Foreskin keratinocyte (primary cell): ENCODE measurements at places on chromosomes 4 and X. TPM values are rescaled to one million over a fixed set of nuclear protein-coding genes. Genes with fewer than 3 reads are reported as not detected.
A peak's percentile ranks its signal among the peaks of the same experiment; 100 is the strongest.

The PARM1 gene
- 0.07 and 0.10 TPM in 2 replicates for total RNA-seq

The NIPAL1 gene
- 16.2 and 17.0 TPM in 2 replicates for total RNA-seq

The IGFBP7 gene
- 201 and 228 TPM in 2 replicates for total RNA-seq

The HSD17B13 gene
- 0.04 TPM in 1 of 2 replicates, not detected in the other for total RNA-seq

The GPR82 gene
- not detected in 2 replicates for total RNA-seq

The CCDC120 gene
- 5.9 and 8.0 TPM in 2 replicates for total RNA-seq

The XKRX gene
- 0.07 and 0.14 TPM in 2 replicates for total RNA-seq

The TASL gene
- total RNA-seq: not detected in 2 replicates

The CPZ gene
- not detected in 2 replicates for total RNA-seq

The ANKRD50 gene
- total RNA-seq: 15.8 and 17.3 TPM in 2 replicates

The BCOR gene
- 20.4 and 22.5 TPM in 2 replicates for total RNA-seq

- no peak for DNase-seq
Observed at GRCh38 chr4:152050106-152050505, 289.3 kb upstream of the GATB start.

DNA sequence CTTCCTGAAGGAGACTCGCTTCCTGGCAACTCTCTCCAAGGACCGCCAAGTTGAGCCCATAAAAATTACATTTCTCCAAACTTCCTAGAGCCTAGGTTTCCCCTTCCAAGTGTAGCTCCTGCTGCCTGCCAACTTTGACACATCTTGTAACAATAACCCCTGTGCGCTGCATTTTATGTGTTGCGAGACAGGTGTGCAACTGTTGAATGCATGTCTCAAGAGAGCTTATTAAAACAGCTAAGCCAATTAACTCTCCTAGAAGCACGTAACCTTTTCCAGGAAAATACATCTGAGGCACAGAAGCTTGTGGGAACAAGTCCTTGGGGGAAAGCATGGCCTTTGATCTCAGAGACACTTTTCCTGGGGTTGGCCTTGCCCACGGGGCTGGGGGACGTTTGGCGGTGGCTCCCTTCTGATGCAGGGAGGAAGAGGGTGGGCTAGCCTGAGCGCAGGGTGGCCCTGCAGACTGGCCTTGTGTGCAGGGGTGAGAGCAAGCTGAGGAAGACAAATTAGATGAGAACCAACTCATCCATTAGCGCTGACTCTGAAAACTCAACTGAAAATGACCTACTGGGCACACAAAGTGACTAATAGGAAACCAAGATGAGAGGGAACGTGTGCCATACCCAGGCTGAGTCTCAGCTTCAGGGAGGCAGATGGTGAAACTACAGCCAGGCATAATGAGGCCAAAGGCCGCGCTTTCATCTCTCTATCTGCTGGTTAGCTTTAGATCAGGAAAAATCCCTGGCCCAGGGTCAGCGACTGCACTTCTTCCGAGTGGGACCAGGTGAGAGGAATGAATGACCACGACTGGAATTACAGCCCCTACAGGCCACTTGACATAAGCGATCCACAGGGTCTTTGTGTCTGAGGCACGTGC lies 75.3 kb downstream of the ENPP6 start:
- DNase-seq: no peak

GRCh38 chr4:128658214-128658631 lies 151.3 kb upstream of the JADE1 start:
- DNase-seq: no peak

GRCh38 chr4:74189331-74190043 lies 31.6 kb downstream of the MTHFD2L start:
- peak; percentile 27 for DNase-seq

DNA sequence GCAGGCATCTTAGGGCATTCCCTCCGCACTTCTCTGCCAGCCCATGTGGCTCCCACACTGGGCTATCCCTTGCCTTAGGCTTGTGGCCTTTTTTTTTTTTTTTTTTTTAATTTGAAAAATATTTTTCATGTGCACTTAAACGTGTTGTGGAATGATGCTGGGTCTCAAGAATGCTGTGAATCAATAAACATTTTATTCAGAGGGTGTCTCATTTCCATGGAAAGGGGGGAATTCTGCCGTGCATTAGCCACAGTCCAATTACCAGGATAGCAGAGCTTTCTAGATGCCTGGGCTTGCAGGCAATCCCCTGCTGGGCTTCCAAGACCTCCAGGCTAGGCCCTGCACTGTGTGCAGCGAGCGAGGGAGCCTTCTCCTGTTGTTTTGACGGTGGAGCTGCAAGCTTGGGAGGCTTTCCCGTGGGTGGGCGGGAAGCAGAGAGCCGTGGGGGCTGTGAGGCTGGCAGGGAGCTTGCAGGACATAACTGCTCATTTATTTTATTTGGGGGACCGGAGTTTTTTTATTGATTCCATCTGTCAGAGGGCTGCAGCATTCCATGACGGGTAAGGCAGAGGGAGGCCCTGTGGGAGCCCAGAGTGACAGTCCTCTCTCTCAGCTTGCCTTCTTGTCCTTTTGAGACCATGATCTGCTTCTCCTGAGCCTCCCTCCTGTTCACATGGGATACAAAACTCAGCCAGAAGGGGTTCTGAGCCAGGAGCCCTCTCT lies 2.6 kb upstream of the CPZ start:
- no peak for DNase-seq

DNA sequence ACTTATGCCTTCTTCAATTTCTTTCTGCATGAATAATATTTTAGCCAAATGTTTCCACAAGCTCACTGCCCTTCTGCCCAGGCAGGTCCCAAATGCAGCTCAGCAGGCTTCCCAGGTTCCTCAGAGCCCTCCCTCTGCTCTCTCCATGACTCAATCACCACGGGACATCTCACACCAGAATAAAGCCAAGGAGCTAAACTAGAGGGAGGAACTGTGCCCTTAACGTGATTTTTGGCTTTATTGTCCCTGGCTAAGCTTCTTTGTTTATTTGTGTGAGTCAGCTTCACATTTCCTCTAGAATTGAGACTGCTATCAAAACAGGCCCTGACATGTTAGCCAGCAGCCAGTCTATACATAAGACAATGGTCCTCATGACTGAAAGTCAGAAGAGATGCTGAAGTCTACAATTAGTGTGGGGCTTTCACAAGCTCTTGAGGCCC lies 186.4 kb upstream of the GALNT7 start:
- peak; percentile 98 for DNase-seq

- DNase-seq: no peak
Observed at GRCh38 chrX:70231666-70232065, 2.8 kb upstream of the AWAT1 start.

DNA sequence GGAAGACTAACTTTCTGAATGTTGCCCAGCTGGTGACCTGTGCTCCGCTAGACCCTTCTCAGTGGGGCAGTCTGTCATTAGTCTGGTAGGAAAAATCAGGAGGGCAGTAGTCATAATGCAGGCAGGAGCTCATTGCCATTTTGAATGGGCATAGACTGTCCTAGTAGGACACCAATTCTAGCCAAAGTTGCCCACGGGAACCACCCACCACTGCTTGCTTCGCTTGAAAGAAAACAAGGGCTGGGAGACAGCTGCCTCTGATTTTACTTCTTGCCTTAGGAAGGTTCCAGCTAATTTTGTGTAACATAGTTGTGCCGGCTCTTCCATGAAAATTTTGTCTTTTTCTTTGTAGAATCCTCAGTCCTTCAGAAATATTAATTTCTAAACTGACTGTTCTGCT lies 23.3 kb downstream of the HOPX start:
- no peak for DNase-seq

DNA sequence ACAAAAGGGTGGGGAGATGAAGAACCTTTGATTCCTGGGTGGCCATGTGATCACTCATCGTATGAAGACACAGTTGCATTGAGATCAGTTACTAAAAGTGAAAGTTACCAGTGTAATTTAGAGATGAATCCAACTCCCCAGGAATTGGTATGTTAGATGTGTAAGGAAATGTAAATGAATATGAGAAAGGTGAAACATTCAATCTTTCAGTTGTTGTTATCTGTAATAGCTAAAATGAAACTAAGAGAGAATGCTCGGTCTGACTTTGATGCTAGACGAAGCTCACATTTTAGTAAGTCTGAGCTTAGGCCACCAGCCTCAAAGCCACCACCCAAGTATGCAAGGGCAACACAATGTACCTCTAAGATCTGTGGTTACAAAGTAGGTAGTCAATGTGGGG lies 194.3 kb upstream of the POF1B start:
- DNase-seq: no peak

GRCh38 chr4:5157791-5158770 lies 106.8 kb downstream of the STK32B start:
- DNase-seq: no peak

- DNase-seq: peak; percentile 0
Observed at GRCh38 chrX:65196758-65197360, 220.6 kb upstream of the ZC4H2 start.

GRCh38 chrX:51568586-51568985 lies 50.1 kb downstream of the CENPVL3 start:
- peak; percentile 78 for DNase-seq

DNA sequence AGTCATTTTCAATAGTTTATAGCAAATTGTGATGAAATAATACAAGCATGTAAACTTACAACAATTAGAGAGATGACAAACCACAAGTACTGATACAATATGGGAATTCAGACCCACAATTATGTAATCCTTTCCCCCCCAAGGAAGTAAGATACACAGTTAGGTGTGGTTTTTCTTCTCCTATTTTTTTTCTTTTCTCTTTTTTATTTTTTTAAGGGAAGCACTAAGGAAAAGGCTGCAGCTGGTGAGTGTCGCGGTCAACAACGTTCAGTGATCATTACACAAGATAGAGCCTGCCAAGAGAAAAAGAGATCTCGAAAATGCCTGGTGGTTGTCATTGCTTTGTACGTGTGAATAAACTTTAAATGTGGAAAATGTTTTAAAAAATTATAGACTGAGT lies 9.8 kb downstream of the NDNF start:
- DNase-seq: no peak

GRCh38 chr4:183337349-183337748 lies 15.1 kb upstream of the CLDN24 start:
- DNase-seq: no peak

DNA sequence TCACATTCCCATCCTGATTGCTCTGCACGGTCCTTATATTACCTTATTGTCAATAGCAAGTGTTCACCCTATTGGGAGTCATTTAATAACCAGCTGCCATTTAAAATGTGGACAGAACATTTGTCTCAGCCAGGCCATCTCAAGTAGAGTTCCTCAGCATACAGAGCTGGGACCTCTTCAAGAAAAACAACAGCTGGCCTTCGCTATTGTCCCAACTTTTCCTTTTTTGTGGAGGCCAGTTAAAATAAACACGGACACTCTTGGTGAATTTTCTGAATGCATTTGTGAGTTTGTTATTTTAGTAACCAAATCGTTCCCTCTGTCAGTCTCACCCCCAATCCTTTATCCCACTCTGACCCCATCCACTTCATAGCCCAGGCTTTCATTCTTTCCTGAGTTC lies 395.3 kb upstream of the PITX2 start:
- no peak for DNase-seq

DNA sequence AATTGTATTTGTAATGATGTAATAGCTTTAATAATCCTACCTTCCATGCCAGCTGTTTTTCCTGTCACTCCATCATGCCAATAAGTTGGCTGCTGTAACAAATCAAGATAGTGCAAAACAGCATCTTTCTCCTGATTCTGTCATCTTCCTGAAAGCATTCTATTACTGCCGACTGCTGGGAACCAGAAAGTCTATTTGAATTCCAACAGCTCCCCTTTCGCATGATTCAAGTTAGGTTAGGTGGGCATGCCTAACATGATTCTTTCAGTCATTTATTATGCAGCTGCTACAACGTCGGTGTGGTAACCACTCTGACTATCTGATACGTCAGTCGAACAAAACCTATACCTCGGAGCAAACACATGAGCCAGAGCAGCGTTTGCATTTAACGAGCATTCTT lies 127.9 kb upstream of the DMD start:
- DNase-seq: no peak

DNA sequence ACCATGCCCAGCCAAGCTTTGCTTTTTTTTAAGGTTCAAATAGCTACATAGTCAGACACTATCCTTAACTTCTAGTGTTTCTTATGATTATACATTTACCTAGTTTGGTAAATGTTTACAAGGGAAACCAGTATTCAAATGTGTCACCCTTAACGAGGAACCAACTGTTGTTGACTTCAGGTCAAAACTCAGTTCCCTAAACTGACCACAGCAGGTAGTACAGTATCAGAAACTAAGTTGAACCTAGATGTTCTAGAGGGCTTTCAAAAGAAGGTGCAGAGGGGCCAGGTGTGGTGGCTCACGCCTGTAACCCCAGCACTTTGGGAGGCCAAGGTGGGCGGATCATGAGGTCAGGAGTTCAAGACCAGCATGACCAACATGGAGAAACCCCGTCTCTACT lies 11.3 kb downstream of the GPC4 start:
- no peak for DNase-seq

- peak; percentile 32 for DNase-seq
Observed at GRCh38 chr4:152063621-152064240, 302.9 kb upstream of the GATB start.

DNA sequence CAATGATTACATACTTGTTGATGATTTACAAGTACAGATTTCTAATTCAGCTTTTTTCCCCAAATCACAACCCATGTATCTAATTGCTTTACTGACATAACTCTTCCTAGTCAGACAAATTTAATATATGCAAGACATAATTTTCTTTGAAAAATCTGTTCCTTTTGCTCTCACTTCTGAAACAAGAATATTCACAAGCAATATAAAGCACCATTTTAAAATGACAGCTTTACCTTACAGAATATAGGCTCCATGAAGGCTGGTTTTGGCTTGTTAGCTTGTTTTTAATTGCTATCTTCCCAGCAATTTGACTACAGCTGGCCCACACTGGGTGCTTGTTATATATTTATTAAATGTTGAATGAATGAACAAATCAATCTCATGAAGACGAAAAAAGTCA lies 24.5 kb downstream of the GPM6A start:
- DNase-seq: no peak

- no peak for DNase-seq
Observed at GRCh38 chr4:181562399-181562798, 680.8 kb upstream of the TENM3 start.

GRCh38 chrX:68365341-68365740 lies 68.0 kb downstream of the OPHN1 start:
- no peak for DNase-seq

DNA sequence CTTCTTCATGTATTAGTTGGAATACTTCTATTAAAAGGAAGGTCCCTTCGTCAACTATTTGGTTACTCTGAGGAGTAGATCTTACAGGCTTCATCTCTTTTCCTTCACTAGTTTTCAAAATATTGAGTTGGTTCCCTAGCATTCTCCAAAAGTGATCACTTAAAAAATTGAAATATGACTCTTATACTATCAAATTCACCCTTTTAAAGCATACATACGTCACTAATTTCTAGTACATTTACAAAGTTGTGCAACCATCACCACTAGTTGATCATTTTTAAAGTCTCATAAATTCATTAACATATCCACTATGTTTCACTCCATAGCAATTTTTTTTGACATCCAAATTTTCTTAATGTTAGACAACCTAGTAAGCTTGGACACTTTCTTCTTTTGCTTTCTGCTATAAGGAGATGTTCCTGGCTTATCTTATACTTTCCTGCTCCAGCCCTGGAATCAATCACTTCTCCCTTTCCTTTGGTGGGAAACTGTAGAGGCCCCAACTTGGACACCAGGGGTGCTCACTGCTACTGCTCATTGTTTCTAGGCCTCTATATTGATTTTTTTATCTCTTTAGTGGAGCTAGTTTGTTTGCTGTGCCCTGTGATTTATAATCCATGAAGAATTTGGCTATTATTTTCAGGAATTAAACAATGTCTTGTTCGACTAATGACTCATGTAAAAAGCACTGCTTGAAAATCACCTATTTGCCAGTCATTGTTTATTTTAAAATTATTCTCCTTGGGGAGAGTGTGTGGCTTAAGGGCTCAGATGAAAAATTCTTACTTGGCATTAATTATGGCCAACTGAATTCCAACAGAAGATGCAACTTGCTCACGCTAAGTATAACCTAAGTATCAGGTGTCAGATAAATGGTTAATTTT lies 4.0 kb upstream of the ZFX start:
- peak; percentile 19 for DNase-seq

GRCh38 chr4:14887842-14888433 lies 114.3 kb upstream of the CPEB2 start:
- no peak for DNase-seq
